ENCODE measurements at places on chromosomes 4 and X.
A peak's percentile ranks its signal among the peaks of the same experiment; 100 is the strongest.

DNA sequence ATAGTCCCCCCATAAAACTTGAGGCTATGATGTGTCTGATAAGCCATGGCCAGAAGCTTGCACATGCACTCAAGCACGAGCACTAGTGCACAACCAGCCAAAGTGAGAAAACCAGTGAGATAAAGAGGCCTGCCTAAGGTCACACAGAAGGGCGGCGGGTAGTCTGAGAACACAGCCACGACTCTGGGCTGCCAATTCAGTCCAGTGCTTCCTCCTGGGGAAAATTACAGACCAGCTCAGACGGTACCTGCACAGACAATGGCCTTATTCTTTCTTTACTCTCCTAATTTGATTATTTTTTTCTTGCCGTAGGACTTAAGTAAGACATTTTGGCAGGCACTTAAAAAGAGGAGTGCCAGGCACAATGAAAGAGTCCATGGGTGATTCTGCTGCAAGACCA, 533.2 kb upstream of the FAT1 start:
- DNase-seq = no peak

GRCh38 chrX:45143455-45143854, 57.2 kb downstream of the DIPK2B start:
- DNase-seq = no peak

DNA sequence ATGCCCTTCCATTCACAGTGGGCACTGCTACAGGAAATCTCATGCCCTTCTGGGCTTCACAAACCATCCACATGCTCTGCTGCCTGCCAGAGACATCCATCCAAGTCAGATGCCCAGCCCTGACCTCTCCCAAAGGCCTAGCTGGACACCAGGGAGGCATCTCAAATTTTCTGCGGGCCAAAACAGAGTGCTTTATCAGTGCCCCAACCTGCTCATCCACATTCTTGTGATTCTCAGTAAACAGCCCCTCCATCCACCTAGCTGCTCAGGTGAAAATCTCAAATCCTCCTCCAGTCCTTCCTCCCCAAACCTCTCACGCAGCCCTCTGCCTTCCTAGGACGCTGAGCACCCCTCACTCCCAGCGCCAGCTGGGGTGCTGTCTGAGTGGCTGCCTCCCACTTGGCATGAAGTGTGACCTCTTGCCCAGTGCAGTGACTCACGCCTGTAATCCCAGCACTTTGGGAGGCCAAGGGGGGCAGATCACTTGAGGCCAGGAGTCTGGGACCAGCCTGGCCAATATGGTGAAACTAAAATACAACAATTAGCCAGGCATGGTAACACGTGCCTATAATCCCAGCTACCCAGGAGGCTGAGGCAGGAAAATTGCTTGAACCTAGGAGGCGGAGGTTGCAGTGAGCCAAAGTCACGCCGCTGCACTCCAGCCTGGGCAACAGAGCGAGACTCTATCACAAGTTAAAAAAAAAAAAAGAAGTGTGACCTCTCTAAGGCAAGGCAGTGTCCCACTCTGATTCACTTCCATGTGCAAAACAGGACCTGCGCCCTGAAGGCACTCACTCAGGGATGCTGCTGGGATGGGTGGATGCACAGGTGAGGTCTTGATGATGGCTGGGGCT, 1.7 kb upstream of the AFAP1 start:
- no peak for DNase-seq

GRCh38 chrX:153703036-153703370, 15.3 kb downstream of the SLC6A8 start:
- no peak for DNase-seq

DNA sequence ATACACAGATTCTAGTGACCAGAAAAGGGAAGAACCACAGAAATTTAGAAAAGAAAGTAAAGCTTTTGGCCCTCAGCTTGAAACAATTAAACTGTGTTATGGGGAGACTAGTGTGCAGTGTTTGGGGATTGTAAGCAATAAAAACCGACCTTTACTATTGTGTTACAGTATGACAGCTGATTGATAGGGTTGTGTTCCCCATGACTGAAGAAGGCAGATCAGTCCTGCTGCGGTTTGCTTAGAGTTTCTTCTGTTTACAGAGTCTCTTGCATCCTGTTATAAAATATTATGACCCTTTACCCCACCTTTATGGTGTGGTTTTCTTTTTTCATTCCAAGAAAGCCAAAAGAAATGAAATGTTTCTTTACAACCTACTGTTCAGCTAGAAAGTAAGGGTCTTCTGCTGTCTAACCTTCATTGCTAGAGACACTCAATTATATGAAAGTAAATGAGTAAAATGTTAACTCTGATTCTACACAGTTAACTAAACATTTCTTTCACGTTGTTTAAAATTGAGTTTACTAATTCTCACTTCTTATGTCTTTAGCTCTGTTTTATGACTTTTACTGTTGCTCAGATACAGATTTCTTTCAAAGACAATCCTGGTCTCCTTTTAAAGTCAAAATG, 18.1 kb downstream of the CHIC1 start:
- peak; percentile 0 for DNase-seq

DNA sequence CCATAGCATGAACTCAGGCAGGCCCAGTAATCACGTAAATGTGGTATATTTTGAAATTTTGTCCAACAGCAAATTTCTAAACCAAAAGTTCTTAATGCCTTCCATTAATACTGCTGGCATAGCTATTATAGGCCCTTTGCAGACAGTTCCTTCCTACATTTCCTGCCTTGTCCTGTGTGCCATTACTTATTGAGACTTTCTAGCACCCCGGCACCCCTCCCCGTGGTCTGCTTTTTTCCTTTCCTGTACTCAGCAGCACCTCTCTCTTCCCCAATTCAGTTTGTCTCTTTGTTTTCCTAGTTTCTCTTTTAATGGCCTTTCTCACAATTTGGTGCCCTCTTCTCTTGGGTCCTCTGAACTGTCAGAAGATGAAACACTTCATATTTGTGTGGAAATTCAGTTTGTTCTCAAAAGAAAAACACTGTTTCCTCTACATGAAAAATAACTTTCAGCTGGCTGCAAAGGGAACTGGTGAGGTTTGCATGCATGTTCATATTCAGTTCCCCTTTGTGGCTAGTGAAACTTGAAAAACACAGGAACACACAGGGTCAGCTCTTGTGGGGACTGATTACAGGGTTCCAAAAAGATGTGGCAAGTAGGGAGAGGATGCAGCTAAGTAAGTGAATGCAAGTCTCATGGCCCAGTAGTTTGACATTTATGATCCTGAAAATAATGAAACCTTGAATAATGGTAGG, 17.1 kb downstream of the GPR34 start:
- DNase-seq = no peak

DNA sequence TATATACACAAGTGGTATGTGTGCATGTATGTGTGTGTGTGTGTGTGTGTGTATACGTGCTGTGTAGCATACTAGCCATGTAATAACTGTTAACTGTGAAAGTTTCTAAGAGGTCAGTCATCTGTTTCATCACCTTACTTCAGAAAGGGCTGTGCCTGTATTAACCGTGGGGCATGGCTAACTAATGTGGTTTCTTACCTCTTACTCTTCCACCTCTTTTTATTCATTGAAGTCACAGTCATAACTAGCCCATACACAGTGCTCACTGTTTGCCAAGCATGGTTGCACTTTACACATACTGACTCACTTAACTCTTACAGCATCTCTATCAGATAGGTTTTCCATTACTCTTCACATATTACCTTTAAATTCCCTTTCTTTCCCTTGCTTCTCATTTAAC, 23.7 kb upstream of the LRAT start:
- DNase-seq = no peak

GRCh38 chrX:14030174-14030530, 460 bp upstream of the GEMIN8 start:
- peak; percentile 58 for DNase-seq

DNA sequence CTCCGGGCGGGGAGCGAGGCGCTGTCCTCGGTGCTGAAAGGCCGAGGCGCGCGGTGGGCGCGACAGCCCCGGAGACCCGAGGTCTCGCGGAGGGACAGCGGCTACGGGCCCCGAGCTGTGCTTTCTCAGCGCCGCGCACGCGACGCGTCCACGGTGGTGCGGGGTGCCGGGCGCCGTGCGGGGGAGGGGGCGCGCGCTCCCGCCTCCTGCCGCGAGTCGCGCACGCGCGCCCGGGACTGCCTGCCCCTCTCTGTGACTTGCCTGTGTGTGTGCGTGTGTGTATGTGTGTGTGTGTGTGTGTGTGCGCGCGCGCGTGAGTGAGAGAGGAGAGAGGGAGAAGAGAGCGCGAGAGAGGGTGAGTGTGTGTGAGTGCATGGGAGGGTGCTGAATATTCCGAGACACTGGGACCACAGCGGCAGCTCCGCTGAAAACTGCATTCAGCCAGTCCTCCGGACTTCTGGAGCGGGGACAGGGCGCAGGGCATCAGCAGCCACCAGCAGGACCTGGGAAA, at the start of gene GRIA2:
TSS of gene GRIA2 (plus strand) at position 358 of the 511 bp plus-strand sequence. CDS start 315 bp downstream, outside the sequence.
- DNase-seq = peak; percentile 33

DNA sequence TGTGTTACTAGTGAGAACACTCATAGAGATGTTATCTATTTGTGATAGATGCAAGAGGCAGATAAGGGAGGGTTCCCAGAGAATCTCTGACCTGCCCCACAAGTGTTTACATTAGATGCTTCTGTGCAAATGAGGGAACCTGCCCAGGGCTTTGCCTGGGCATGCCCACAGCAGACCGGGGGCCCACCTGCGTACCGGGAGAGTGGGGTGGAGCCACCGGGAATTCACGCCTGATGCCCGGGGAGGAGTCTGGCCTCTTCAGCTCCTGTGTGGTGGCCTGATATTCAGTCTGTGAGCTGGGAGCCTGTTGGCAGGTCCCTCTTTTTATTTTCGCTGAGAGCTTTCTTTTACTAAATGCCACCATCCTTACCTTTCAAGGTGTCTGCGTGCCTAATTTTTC, 155.7 kb downstream of the SNCA start:
- DNase-seq = no peak

DNA sequence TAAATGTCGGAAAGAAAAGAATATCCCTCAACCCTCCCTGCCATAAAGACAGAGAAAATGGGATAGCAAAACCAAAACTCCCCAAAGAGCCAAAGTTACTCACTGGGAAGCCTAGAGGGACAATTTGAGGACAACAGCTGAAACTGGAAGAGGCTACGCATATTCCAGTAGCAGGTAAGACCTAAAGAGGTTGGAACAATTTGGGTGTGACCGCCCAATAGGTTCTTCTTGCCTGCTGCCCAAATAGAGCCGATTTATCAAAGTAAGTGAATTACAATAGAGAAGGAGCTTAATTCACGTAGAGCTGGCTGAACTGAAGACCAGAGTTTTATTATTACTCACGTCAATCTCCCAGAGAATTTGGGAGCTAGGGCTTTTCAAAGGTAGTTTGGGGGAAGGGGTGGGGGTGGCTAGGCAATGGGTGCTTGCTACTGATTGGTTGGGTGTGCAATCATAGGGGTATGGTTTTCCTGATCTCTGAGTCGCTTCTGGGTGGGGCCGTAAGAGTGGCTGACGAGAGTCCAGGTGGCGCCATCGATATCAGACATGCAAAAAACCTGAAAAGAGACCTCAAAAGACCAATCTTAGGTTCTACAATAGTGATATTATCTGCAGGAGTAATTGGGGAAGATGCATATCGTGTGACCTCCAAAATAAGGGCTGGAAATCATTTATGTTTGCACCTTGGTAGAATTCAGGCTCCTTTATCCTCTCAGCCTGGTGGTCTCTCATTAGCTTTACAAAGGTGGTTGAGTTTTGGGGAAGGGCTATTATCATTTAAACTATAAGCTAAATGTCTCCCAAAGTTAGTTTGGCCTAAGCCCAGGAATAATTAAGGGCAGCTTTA, 39.0 kb upstream of the SLC7A3 start:
- DNase-seq = no peak

DNA sequence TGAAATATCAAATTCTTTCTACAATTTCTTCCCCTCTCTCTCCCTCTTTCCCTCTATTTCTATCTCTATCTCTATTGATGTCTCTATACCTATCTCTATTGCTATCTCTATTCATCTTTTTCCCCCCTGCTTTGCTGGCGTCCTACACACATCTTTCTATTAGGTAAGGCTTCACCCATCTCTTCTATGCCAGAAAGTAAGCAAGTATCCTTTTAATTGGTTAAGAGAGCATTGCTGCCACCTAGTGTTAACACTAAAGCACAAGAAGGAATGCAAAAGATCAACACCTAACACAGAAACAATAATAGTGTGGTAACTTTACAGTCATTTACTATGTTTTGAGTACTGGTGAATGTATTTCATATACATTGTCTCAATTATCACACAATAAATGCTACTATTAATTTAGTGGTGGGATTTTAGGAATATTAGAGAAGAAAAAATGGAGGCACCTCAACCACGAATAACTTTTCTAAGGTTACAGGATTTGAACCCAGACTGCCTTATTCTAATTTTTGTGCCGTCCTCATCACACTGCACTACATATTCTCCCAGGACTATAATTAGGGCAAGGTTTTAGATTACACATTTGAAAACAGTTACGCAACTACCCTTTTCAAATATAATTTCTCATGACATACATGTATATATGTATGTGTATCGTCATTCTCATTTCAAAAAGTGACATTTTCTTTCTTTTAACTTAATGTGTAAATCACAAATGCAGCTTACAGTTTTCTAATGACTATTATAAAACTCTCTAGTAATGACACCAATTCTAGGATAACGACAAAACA, 3.7 kb upstream of the C4orf36 start:
- peak; percentile 77 for DNase-seq

DNA sequence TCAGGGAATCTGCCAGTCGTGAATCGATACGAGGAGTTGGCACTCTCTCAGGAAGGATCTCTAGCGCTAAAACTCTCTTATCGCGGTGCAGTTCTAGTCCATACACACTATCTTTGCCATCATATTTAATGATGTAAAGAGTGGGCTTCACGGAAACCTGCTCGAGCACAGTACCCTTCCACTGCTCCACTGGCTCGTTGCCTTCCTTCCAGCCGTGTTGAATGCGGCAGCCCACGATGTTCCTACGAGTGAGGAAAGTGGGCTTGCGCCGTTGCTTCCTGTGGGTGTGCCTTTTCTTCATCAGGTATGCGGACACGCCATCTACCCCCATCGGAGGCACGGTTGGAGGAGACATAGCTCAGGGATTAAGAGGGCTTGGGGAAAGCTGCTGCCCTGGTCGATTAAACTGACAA, 661 bp downstream of the SPIN4 start:
- peak; percentile 3 for DNase-seq

GRCh38 chr4:11480683-11481082, 52.0 kb upstream of the HS3ST1 start:
- DNase-seq = no peak

GRCh38 chr4:186400676-186401075, 134.7 kb downstream of the F11 start:
- DNase-seq = no peak

- DNase-seq = no peak
Measured at GRCh38 chr4:16351161-16351560, 124.9 kb upstream of the TAPT1 start.

- DNase-seq = peak; percentile 13
Measured at GRCh38 chr4:24973404-24973746, 57.4 kb downstream of the LGI2 start.

DNA sequence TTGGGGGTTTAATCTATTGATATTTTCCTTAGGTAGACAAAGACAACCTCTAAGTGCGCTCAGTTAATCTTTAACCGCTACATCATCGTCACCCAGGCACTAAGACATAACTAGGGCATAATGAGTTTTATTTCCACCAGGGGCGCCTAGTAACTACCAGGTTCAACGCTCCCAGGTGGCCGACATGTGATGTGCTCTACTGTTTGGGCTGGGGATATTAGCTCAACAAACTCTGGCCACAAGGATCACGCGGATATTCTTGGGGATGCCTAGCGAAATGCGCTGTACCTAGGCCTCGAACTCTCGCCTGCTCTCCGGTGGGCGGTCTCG, 915 bp upstream of the RAB33B start:
- DNase-seq = no peak

- no peak for DNase-seq
Measured at GRCh38 chrX:54640736-54641135, 110.7 kb downstream of the GNL3L start.

- peak; percentile 85 for DNase-seq
Measured at GRCh38 chrX:40996886-40997530, 88.2 kb upstream of the USP9X start.

- DNase-seq = no peak
Measured at GRCh38 chr4:72604324-72604723, 35.3 kb upstream of the ADAMTS3 start.
